ENCODE measurements at places on chromosomes 12 and 14.

- DNase-seq, result no peak
These were observed 41.8 kb upstream of the KCNK13 start for GRCh38 chr14:90019824-90020523.

DNA sequence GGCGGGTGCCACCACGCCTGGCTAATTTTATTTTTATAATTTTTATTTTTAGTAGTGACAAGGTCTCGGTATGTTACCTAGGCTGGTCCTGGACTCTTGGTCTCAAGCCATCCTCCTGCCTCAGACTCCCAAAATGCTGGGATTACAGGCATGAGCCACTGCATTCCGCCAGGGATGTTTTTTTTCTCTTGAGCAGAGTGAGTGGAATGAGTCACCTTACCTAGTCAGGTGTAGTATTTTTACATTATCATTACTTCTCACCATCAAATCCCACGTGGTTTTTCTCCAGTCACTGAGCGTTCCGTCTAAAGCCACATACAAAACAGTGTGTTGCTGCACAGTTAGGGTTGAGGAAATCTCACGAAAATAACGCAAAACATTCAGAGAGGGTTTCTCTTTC, 870 bp upstream of the TBPL2 start:
- DNase-seq, result no peak

GRCh38 chr12:109447482-109447881, 29.6 kb downstream of the KCTD10 start:
- DNase-seq, result no peak

DNA sequence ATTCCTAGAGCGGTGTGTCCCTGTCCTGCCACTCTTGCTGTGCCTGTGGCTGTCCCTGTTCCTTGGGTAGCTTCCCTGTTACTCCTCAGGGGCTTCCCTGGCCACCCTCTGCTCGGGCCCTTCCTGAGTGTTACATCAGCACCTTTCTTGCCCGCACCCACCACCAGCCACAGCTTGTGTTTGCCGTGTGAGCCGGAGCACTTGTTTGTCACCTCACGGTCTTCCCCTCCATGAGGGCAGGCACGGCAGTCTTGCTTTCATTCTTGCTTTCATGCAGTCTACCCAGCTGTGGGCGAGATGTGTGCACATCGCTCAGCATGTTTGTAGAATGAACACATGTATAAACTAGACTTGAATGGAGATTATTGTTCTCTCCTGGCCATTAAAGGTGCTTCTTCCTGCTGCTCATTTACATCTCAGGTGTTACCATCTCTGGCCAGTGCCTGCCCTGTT, 42.0 kb downstream of the TRAF3 start:
- DNase-seq, result no peak

DNA sequence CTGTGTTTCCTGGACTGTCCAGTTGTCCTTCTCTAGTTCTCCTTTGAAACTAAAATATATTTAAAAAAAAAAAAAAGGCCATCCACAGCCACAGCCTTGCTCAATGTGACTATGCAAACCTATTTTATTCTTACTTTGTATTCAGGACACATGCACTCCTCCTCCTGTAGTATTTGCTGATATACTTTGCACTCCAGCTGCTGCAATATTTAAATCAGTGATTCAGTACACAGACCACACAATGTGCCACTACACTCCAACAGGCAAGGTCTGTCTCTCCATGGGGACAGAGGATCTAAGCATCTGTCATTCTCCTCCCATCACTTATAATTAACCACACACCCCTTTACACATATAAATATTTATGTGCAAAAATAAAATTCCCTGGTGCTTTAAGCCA, 40.2 kb upstream of the CCDC196 start:
- no peak for DNase-seq

GRCh38 chr12:50050119-50050385, 7.3 kb upstream of the ASIC1 start:
- DNase-seq, result no peak

GRCh38 chr12:6607751-6608591, 792 bp upstream of the CHD4 start:
- no peak for DNase-seq
